ENCODE measurements at places on chromosomes 6 and 20.

DNA sequence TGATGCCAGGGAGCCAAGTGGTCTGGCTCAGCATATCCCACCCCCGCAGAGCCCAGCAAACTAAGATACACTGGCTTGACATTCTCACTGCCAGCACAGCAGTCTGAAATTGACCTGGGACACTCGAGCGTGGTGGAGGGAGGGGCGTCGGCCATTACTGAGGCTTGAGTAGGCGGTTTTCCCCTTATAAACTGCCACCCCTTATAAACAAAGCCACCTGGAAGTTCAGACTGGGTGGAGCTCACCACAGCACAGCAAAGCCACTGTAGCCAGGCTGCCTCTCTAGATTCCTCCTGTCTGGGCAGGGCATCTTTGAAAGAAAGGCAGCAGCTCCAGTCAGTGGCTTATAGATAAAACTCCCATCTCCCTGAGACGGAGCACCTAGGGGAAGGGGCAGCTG lies 19.4 kb downstream of the TINAG start:
- no peak for DNase-seq

GRCh38 chr20:22371843-22372242 lies 212.5 kb downstream of the FOXA2 start:
- DNase-seq: no peak

- no peak for DNase-seq
Observed at GRCh38 chr20:47962286-47962963, 177.1 kb upstream of the SULF2 start.

GRCh38 chr6:75377386-75377785 lies 92.8 kb upstream of the TMEM30A start:
- DNase-seq: no peak

DNA sequence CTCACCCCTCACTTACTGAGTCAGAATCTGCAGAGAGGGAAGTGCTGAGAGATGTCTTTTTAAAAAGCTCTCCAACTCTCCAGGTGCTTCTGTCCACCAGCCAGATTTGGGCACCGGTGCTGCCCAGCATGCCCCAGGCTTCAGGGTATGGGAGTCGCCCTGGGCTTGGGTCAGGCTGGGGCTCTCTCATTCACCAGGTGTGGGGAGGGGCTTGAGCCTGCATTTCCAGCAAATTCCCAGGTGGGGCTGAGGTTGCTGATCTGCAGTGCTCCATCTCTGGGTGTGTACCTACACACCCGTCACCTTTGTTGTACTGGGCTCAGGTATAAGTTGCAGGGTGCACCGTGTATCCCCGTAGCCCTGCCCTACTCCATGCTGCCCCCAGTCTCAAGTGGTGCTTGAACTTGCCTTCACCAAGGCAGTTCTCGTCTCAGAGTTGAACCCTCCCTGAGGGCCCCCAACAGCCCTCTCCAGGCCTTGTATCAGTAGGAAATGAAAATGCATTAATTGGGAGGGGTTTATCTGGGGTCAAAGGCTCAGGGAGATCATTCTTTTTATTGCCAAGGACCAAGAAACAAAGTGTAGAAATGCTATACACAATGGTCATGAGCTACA lies 23.5 kb downstream of the PPP1R3G start:
- DNase-seq: no peak

DNA sequence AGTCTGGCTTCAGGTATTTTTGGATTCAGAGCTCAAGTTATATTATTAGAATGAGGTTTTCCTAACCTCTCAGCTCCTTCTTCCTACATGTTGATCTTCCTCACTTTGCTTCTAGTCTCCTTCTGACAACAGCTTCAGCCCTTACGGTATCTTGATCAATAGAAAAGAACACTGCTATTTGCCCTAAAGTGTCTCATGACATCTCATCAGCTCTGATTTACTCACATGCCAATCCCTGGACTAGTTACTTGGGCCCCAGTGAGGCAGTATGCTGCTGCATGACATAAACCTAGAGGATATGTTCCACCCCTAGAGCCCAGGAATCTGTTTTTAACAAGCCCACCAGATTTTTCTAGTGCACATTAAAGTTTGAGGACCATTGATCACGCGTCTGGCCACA lies 110.3 kb downstream of the UNC5CL start:
- peak; percentile 18 for DNase-seq

DNA sequence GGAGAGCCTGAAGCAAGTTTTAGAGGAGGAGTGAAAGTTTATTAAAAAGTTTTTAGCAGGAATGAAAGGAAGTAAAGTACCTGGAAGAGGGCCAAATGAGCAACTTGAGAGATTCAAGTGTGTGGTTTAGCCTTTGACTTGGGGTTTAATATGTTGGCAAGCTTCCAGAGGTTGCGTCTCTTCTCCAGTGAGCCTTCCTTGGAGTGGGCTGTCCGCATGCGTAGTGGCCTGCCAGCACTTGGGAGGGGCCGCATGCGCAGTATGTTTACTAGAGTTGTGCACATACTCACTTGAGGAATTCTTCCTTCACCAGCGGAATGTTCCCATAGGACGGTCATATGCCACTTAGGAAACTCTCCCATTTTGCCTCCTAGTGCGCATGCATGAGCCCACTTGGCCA lies 235.2 kb downstream of the ALDH8A1 start:
- no peak for DNase-seq

DNA sequence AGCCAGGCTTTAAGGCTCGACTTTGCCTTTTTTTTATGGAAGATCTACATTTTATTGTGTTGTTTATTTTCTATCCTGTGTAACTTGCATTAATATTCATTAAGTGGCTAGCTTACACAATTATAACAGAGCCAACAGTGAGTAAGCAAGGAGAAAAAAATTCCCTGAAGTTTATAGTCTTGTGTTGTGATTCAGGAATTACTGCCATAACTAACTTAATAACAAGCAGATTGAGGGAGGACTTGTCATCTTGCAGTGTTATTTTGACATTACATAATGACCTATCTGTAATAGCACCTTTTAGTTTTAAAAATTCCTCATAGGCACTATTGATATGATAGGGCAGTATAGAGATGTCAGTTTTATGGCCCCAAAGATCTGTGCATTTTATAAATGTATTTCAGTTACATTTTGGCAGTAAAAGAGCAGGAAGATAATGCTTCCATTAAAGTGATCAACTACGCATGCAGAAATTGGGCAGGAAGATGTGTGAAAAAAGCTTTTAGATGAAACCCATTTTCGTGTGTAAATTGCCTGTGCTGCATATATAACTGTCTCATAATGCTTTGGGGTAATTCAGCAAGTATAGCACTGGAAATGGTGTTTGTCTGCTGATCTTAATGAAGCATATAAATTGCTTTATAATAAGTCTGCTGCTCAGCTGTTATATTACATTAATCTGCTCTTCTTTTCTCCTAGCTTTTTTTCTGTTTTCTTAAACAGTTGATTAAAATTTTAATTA lies 123.0 kb downstream of the SMAP1 start:
- DNase-seq: no peak

DNA sequence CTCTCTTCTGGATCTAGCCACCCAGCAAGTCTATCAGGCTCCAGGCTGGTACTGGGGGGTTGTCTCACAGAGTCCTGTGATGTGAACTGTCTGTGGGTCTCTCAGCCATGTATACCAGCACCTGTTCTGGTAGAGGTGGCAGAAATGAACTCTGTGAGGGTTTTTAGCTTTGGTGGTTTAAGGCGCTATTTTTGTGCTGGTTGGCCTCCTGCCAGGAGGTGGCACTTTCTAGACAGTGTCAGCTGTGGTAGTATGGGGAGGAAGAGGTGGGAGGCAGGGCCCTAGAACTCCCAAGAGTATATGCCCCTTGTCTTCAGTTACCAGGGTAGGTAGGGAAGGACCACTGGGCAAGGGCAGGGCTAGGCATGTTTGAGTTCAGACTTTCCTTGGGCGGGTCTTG lies 75.8 kb downstream of the SNAP91 start:
- DNase-seq: no peak

GRCh38 chr20:45958593-45958992 lies 13.4 kb downstream of the ZNF335 start:
- no peak for DNase-seq

DNA sequence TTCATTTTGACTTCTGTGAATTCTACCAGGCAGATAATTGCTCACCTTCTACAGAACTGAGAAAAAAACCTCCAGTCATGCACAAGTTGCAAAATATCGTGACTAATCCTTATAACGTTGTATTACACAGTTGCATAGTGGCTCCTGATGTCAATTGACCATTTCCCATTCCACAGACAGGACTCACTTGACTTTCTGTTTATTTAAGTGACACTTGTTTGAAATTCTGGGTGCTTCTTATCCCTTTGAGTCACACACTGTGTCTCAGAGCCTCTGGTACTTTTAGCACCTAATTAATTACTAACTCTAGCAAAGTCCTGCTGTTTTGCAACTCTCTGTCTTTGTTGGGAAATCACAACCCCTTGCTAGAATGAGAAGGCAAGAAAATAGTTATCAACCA lies 16.2 kb upstream of the RSPO3 start:
- peak; percentile 95 for DNase-seq

DNA sequence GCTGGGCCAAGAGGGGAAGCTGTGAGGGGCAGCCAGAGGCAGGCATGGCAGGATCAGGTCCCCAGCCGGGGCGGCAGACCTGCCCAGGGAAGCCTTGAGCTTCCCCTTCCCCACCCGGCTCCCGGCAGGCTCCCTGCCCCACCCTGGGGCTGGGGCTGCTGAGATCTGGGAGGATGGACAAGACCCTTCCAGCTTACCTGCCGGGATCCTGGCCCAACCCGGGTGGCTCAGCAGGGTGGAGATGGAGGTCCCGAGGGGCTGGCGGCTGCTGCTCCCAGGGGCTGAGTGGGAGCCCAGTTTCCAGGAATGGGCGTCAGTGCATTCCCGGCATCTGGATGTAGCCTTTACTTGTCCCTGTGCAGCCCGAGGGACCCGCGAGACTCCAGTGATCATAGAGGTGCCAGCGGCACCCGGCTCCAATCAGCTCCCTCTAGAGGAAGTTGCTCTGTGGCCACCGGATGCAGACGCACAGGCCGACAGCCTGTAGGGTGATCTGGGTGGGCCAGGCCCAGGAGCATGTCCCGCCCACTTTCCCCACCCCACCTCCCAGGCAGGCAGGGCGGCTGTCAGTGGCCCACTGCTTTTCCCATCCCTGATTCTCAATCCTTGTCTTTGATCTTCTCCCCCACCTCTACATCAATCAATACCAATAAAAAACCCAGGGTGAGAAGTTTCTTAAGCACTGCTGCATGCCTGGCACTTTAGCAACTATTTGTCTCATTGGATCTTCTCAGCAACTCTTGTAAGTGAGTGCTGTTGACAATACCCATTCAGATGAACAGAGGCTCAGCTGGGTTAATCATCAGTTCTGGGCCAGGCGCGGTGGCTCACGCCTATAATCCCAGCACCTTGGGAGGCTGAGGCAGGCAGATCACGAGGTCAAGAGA lies at the start of gene BAK1:
Gene BAK1, minus strand, starts transcription at position 449 of the 887 bp plus-strand sequence. CDS start 2,672 bp downstream, outside the sequence.
- DNase-seq: peak; percentile 90

DNA sequence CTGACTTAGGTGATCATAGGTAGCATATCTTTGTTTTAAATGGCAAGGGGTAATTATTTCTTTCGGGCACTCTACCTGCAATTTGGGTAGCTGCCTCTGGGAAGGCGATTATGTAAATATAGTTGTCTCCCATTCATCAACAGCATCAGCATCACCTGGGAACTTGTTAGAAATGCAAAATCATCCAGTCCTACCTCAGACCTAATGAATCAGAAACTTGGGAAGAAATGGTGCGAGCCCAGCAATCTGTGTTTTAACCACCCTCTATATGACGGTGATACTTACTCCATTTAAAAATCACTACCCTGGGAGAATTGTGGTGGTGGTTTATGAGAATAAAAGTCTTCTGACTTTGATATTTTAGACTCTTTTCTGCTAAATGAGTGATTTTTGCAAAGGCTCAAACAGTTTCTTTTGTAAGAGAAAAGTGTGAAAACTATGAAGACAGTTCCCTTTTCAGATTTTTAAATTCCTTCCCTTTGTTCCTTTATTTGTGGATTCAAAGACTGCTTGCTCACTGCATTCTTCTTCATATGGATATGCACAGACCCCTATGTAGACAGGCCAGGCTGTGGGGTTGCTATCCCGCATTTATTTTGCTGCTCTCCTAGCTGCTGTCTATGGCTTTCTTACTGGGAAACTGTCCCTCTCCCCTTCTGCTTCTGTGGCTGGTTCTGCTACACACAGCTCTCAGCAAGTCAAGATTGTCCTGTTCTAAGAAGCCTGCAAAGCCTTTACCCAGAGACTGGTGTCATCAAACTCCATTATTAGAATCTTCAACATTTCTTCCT lies 365.3 kb downstream of the RNF144B start:
- DNase-seq: no peak

GRCh38 chr6:38323216-38323615 lies 316.5 kb downstream of the BTBD9 start:
- DNase-seq: no peak

GRCh38 chr6:108798670-108799353 lies 49.4 kb upstream of the ARMC2 start:
- DNase-seq: peak; percentile 10

DNA sequence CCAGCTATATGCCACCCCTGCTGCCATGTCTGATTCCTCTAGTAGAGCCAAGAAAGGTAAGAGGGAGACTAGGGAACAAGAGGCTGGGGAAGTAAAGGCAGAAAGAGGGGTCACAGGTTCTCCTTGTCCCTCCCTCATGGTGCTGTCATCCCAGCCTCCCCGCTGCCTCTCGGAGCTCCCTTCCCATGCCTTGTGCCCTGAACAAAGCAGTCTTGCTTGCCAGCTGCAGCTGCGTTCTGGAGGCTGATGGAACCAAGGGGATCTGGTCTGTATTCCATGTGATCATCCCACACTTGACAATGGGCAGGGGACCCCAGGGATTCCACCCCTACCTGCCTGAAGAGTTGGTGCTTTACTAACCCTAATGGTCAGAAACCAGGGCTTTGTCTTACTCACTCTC lies 61.4 kb downstream of the DAAM2 start:
- no peak for DNase-seq

DNA sequence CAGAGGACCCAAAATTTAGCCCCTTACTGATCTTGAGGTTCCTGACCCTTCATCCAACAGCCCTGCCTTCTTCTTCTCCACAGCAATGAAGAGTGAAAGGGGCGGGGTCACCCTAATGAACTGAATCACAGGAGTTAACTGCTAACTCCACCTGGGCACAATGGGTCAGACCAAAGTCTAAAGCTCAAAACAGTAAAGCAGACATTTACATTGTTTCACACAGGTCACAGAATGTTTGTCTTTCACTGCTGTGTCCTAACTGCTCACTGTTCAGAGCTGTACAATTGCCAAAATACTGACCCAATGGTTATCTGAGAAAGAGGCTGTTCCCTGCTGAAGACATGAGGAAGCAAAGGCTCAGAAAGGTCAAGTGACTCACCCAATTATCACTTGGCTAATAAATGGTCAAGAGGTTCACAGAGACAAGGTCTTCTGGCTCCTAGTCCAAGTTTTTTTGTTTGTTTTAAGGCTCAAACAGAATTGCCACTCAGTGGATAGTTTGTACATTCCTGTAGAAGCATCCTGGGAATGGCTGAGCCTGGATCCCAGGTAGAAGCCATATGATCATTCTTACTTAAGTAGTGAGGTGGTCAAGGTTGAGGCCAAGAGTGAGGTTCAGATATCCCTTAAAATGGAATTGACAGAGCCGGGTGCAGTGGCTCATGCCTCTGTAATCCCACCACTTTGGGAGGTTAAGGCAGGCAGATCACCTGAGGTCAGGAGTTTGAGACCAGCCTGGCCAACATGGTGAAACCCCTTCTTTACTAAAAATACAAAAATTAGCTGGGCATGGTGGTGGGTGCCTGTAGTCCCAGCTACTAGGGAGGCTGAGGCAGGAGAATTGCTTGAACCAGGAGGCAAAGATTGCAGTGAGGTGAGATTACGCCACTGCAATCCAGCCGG lies 35.1 kb upstream of the FAM83C start:
- DNase-seq: no peak

GRCh38 chr20:39885975-39886649 lies 802.9 kb downstream of the MAFB start:
- DNase-seq: peak; percentile 93

GRCh38 chr6:149681209-149681608 lies 32.7 kb upstream of the KATNA1 start:
- no peak for DNase-seq
